Activated CD4-positive, alpha-beta T cell treated with anti-CD3 and anti-CD28 coated beads, Interleukin-2, amount 50 U/mL, for 1 hour (primary cell): ENCODE measurements at places on chromosomes 16 and 17.

DNA sequence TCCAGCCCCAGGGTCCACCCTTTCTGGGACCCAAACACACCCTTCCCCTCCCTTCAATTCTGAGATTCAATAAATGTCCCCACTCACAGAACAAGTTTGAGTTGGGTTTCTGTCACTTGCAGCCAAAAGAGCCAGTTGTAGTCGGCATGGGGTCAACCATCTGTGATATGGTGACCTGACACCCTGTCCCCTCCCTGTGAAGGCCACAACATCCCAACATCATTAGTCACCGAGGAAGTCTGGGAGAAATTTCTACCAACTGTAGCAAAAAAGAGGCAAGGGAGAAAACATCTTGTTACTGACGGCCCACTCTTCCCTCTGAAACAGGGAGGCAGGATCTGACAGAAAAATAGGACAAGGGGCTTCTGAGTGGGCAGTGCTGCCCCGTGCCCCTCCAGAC, 638 bp upstream of the LYZL6 start:
- no peak for DNase-seq

- no peak for DNase-seq
Observed at GRCh38 chr17:75869282-75870141, 8.9 kb downstream of the TRIM47 start.

DNA sequence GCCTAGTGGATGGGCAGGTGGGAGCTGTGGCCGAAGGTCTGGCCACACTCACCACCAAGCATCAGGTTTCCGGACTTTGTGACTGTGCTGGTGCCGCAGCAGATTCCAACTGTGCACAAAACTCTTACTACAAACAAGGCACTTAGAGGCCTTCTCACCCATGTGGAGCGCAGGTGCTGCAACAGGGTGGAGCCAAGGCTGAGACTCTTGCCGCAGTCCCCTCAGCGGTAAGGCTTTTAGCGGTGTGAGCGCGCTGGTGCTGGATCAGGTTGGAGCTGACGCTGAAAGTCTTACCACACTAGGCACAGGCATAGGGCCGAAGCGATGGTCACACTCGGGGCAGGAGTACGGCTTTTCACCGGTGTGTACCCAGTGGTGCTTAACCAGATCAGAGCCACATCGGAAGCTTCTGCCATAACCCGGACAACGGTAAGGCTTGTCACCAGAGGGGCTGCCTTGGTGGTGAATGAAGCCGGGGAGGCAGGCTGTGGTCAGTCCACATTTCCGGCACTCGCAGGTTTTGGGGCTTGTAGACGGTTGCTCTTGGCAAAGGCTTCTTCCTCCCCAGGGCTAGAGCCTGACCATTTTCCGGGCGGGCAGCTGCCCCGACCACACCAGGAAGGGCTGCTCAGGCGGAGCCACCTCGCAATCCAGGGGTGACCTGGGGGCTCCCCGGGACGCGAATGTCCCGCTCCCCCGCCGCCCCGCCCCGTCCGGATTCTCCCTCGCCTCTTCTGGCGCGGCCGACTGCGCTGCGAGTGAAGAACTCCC, 1.0 kb upstream of the ARMC5 start:
- DNase-seq, result peak; percentile 53

DNA sequence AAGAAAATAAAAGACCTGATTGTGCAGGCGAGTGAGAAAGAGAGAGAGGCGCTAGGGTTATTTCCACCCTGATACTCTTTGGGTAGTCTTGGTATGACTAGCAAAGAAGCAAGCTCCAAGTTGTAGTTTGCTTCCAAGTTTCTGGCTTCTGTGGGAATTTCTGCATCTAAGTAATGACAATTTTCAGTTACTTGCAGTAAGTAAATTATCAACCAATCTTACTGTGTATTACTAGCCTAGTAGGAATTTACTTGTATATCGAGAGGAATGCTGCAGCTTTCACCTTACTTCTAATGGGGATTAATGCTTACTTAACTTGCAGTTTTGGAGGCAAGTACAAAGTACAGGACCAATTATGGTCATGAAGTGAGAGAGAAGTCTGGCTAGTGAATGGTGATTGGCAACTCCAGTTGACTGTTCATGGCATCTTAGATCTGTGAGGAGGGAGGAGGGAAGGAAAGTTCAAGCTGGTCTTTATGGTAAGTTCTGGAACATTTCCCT, 31.9 kb downstream of the TENT4B start:
- DNase-seq, result no peak

DNA sequence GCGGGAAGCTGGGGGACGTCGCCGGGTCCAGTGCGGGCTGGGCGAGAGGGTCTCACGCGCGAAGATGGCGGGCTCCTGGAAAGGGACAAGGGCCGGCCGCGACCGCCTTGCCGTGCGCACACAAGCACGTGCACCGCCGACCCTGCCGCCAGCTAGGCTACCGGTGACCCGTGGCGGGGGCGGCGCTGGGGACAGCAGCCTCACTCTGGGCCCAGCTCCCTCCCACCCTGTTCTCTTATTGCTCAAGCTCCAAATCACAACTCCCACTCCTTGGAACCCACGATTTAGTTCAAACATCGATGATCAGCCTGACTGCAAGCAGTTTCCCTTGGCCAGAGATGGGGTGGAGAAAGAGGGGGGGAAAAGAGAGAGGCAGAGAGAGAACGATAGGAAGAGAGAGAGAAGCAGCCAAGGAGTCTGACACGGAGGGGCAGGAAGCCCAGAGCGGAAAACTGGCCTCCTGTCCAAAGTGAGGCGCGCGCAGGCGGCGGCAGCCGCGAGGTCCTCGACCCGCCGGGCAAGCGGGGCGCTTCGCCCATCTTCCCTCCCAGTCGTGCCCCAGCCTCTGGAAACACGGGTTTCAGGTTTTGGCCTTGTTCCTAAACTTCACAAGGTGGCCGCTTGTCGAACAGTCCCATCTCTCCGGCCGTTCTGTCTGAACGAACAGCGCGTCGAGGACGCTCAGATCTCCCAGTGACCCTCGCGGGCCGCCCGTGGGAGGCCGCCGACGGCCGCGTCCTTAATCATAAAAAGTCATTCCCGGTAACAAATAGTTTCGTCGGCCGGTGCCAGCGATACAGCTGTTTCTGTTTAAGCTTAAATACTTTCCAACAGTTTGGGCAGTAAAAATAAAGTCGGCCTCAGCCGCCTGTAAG, 1.7 kb upstream of the CBX8 start:
- DNase-seq, result no peak
